ENCODE measurements at places on chromosomes 6 and 20.

DNA sequence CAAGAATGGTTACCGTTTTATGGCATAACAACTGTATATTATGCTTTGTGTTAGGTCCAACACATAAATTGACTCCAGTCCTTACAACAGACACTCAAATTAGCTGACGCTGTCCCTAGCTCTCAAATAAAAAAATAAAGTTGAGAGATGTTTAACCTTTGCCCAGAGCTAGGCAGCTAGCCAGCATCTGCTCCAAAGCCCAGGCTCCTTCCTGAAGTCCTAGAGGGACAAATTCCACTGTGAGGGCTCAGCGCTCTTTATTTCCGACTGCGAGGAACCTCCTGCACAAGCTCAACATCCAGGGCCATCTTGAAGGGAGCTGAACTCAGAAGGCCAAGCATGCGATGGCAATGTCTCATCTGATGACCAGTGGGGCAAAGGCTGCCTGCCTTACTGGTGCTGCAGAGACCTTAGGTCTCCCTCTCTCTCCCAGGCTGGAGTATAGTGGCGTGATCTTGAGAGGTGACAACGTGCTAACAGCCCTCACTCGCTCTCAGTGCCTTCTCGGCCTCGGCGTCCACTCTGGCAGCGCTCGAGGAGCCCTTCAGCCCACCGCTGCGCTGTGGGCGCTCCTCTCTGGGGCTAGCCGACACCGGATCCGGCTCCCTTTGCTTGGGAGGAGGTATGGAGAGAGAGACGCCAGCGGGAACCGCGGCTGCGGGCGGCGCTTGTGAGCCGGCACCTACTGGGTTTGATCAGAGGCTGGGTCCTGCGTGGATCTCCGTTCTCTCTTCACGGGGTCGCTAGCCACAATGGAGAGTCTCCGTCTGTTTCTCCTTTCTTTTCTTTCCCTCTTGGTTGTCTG lies 24.7 kb upstream of the GFOD1 start:
- DNase-seq, result no peak

- DNase-seq, result no peak
Observed at GRCh38 chr20:53738039-53738944, 144.7 kb upstream of the ZNF217 start.

GRCh38 chr20:49595811-49596561 lies 28.0 kb upstream of the PTGIS start:
- DNase-seq, result no peak

GRCh38 chr6:23752414-23752813 lies 373.6 kb upstream of the NRSN1 start:
- DNase-seq, result no peak

DNA sequence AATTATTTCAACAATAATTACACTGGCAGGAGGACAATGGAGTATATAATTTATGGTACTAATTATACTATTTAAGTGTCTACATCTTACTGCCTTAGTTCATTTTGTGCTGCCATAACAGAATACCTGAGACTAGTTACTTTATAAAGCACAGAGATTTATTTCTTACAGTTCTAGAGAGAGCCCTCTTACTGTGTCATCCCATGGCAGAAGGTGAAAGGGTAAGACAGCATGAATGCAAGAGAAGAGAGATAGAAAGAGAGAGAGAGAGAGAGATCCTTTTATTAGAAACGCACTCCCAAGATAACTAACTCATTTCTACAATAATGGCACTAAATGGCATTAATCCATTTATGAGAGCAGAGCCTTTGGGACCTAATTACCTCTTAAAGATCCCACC lies 314.7 kb downstream of the EPM2A start:
- DNase-seq, result no peak

DNA sequence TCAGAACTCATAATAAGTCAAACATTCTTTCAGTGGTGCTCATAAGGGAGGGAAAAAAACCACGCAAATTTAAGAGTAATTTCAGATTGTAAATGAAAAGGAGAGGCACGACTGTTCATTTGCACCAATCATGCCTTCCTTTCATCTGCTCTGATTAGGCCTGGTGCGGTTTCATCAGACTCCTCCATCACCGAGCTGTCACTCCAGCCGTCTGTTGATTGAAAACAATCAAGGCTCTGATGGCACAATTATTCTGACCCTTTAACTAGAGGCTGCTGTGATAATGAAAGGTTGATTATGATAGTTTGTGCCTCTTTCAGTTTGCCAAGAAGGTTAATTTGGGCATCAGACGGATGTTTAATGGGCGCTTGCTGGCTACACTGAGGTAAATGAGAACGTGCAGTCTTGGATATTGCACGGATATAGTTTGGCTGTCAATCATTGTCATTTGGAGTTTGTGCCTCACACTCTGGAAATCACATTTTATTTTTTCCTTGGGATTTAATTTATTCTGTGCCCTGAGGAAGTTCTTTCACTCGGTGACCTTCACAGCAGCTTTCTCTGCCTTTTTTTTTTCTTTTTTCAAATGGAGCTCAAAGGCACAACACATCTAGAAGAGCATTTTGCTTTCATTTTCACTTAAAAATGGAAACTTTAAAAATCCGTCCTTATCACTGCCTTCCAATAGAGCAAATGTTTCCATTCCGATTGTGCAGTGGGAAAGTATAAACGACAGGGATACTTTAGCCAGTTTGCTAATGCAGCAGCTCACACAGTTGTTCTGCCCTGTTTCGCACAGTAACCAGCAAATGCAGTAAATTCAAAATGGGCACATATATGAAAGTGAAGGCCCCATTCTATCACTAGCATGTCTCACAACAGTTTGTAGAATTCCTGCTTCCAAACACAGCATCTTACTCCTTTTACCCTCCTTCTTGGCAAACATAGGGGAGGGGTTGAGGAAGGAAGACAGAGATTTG lies 172.8 kb downstream of the KLHL32 start:
- no peak for DNase-seq

DNA sequence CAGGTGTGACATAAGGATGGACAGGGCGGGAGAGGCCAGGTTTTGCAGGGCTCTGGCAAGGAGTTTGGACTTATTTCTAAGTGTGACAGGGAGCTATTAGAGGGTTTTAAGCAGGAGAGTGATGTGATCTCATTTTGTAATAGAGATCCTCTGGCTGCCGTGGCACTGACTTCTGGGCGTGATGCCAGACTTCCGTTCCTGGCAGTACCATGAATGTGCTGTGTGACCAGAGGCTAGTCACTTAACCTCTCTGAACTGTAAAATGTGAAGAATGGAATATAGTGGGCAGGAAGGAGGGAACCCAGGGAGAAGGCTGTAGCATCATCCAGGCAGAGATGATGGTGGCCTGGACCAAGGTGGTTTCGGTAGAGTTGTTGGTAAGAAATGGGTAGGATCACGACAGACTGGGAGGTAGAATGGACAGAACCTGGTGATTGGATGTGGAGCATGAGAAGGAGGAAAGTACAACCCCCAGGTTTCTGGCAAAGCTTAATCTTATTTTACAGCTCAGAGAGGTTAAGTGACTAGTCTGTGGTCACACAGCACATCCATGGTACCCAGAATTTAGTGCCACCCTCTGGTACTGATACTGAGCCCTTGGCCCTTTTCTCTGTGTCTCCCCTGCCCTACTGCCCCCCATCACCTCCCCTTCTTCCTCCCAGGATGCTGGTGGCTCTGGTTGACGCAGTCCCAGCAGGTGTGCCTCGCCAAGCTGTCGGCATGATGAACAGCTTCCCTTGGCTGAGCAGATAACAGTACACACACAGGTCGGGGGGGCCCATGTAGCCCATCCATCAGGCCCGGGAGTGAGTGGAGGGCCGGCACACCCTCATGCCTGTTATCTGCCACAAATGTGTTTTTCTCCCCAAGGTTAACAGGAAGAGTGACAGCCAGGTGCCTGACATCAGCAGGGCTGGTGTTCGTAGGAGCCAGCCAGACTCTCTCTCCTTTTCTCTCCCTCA lies 52.9 kb upstream of the CTNNBL1 start:
- no peak for DNase-seq

DNA sequence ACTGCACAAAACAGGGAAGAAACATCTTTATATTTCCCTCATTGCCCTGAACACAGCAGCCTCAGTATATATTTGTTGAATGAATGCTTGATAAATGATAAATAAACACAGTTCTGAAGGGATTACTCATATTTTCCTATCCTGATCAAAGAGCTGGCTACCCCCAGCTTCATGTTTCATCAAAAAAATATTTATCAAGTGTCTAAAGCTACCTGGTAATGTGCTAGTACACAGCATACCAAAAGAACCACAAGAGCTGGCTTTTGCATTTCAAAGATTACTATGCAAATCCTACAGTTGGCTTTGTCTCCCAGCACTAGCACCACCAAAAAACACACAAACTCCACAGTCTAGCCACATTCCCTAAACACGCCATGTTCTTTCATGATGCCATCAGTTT lies 130.0 kb downstream of the BTBD9 start:
- DNase-seq, result no peak

DNA sequence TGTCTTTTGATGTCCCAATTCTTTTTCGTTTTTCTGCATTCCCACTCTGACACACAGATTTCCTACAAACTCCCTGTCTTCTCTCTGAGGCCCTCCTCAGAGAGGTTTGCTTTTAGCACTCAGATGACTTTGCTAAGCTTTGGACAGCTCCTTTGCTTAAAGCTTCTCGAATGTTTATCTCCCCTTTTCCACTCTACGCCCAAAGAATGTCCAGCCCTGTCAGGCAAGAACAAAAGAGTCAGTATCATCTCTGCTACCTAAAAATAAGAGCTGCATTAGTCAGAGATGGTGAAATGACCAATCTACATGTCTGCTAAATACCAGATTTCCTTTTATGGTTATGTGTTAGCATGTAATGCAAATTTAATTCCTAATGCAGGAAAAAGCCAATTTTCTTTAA lies 56.8 kb downstream of the PREP start:
- DNase-seq, result no peak
